ENCODE measurements at places on chromosomes 6 and 20.

DNA sequence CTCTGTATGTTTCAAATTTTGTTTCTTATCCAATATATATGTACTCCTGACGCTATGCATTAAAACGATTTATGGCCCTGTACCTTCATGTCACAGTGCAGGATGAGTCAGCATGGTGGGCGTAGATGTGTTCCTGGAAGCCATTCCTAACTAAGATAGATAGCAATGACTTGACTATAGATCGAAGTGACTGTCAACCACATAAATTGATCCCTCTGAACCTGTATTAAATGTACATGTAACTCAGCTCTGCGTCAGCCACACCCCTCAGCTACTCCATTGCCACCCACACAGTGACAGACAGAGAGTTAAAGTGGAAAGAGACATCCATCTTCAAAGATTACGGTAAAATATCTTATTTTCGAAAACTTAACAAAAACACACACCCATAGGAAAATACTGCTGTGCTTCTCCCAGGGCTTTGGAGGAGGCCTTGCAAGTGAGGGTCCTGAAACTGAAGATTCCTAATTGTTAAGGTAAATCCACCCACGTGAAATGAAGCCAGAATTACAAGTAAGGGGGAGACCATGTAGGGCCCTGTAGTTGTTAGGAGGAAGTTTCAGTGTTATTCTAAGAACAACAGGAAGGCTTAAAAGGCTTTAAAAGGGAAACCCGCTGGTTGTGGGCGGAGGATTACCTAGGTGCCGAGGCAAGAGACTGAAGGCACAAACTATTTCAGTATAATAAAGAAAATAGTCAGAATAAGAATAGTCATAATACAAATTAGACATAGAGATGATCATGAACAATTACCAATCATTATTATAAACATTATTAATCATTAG, 10.3 kb upstream of the RAD21L1 start:
- DNase-seq = no peak

DNA sequence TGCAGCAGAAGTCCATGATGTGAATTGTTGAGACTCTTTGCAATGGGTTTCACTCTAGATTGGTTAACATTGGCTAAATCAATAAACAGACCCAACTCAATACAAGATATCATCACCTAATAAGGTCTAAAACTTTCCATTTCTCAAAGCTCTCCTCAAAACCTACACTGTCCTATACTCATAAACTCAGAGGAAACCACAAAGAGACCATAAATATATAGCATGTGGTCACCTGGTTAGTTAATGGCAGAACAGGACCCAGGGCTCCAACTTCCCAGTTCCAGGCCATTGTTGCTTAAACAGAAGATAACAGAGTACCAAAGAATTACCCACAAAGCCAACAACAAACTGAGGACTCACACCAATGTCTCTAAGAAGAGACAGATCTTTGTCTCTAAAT, 12.0 kb downstream of the RTN4IP1 start:
- DNase-seq = no peak

DNA sequence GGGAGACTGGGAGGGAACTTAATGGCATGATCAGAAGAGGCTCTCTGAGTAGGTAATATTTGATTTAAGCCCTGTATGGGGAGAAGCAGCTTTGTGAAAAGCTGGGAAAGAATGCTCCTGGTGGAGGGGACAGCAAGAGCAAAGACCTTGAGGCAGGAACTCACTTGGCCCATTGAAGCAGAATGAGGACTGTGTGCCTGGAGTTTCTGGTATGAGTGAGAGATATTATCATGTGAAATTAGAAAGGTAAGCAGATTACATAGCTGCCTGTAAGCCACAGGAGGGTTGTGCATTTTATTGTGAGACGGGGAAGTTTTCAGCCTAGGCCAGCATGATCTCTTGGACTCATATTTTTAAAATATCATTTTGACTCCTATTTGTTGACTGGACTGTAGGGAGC, 502.1 kb downstream of the DHX35 start:
- DNase-seq = no peak

GRCh38 chr20:34825530-34826362, at the start of gene NCOA6:
Gene NCOA6, minus strand, starts transcription at chr20:34825651. Its CDS starts 43,296 bp downstream, at chr20:34782355.
- DNase-seq = peak; percentile 70

DNA sequence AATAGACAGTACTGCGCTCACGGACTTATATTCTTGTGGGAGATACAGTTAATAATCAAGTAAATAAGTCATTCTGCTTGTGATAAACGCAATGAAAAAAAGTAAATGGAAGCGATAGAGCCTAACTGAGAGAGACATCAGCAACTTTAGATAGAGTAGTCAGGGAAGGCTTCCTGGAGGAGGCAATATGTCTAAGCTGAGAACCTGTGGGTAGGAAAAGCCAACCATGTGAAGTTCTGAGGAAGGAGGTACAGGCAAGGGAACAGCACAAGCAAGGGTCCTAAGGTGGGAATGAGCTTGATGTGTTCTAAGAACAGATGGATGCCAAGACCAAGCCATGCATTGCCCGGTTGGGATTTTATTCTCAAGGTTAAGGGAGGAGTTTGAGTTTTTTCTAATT, 7.2 kb upstream of the KCNB1 start:
- DNase-seq = no peak

- no peak for DNase-seq
These were observed 187.7 kb downstream of the AIG1 start for GRCh38 chr6:143248359-143248758.

DNA sequence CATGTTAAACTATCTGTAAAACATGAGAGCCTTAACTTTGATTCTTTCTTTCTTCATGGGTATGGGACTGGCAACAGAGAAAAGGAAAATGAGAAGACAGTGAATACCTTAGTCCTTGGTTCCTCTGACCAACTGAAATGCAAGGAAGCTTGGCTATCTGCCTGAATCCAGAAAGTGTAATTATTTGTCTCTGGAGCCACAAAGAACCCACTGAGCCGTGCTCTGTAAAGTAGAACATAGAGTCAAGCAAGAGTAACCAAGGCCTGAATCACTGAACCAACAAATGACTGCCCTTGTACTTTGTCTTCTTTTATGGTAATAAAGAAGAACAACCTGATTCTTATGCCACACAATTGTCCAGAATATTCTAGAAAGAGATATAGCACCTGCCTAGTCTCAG, 27.6 kb downstream of the PKHD1 start:
- no peak for DNase-seq

GRCh38 chr6:159978291-159979135, 9.6 kb downstream of the IGF2R start:
- DNase-seq = no peak

DNA sequence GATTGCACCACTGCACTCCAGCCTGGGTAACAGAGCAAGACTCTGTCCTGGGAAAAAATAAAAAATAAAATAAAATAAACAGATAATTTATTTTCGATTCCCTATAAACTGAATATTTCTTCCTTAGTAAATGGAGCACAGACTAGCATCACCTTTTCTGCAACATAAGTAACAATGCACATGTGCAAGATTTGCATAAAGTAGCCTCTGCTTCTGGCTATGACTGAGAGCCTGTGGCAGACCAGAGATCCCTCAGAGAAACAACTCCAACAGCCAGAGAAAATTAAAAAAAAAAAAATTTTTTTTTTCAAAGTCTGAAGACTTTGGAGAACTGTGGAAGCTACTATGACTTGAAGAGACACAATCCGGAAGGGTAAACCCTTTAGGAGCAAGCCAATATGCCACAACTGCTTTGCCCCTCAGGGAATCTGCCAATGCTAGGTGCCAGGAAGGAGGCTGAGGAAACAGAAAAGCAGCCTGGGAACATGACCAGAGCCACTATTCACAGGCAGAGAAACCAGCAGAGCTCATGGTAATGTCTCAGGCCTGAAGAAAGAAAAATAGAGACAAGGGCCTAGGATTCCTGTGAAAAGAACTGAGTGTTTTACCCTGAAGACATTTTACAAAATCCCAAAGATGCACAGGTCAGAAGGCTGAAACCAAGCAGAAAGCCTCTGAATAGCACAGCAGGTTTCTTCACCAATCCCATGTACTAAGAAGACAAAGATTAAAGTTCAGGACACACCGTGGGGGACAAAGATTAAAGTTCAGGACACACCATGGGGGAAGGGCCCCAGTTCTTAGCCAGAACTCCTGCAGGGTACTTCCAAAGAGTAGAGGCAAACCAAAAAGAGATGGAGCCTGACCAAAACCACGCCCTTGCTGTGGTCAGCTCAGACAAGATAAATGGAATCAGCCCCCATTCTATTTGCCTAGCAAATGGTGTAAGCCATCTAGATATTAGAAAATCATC, 25.8 kb downstream of the B4GALT5 start:
- DNase-seq = no peak

- no peak for DNase-seq
These were observed 7.1 kb upstream of the MYLK2 start for GRCh38 chr20:31811796-31812728.

GRCh38 chr20:5642155-5642981, 107.8 kb upstream of the SHLD1 start:
- DNase-seq = no peak

DNA sequence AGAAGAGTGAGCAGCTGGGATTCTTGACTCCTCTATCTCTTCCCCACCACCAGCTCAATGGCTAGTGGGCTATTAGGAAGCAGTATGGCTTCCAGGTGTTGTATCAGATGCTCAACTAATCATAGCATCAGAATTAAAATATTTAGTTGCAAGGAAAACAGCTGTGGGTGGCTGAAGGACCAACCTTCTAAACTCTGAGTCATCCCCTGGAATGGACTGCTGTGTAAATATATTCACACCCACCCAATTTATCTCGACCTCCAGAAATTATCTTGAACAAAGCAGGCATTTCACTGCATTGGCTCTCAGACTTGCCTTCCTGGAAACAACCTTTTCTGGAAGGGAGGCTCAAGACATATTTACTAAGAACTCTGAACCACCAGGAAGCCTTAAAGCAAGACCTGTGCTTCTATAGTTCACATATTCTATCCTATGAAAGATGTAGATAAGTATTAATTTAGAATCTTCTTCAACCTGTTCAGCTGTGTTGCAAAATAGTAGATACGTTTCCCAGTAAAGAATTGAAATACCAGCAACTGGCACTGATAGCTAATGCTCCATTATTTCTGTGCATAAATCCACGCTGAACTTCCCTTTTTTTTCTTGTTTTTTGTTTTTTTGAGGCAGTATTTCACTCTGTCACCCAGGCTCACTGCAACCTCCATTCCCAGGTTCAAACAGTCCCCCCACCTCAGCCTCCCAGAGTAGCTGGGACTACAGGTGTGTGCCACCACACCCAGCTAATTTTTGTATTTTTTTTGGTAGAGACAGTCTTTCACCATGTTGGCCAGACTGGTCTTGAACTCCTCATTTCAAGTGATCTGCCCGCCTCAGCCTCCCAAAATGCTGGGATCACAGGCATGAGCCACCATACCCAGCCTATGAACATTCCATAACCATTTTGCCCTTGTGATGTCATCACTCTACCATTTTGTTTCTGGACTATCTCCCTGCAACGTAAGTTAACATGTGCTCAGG, 56.9 kb upstream of the CD2AP start:
- no peak for DNase-seq

GRCh38 chr6:56579155-56579851, 63.4 kb downstream of the DST start:
- DNase-seq = no peak

GRCh38 chr20:51385646-51386530, 156.6 kb downstream of the NFATC2 start:
- DNase-seq = no peak

Measured in NCI-H1436 (cell line).